ENCODE measurements at places on chromosomes 7 and 10. TPM values are rescaled to one million over a fixed set of nuclear protein-coding genes. Genes with fewer than 3 reads are reported as not detected.

GLCCI1 gene
- total RNA-seq, result 60.2 TPM

SVIL gene
- 68.4 TPM for total RNA-seq

DNA sequence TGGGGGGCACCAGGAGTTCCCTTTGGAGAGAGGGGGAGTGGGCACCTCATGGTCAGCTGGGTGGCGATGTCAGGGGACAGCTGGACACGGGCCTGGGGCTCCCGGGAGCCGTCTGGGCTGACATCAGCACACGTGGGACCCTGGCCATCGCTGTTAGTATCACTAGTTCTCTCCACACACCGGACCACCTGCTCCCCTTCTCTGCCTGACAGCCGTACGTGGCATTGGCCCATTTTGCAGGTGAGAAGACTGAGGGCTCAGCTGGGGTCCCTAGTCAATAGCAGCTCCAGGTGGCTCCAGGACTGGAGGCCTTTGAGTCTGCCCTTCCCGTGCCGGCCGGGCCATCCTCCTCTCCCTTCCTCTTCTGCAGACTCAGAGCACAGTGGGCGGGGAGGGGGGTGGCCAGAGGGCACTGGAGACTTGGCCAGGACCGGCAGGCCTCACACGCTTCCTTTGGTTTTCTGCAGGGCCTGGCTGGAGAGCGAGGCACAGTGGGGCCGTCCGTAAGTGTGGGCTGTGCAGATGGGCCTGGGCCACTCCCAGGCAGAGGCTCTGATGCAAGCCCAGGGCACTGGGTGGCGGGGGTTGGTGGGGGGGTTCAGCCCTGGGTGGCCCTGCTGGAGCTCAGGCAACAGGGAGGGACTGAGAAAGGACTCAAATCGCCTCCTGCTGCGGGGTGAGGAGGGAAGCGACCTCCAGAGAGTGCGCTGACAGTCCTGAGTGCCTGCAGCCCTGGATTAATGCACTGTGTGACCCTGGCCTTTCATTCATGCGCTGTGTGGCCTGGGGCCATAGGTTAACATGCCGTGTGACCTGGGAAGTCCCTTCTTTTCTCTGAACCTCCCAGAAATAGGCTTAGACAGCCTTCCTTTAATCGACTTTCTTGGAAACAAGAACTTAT lies 78.2 kb downstream of the MYL10 start:
- no peak for DNase-seq

DNA sequence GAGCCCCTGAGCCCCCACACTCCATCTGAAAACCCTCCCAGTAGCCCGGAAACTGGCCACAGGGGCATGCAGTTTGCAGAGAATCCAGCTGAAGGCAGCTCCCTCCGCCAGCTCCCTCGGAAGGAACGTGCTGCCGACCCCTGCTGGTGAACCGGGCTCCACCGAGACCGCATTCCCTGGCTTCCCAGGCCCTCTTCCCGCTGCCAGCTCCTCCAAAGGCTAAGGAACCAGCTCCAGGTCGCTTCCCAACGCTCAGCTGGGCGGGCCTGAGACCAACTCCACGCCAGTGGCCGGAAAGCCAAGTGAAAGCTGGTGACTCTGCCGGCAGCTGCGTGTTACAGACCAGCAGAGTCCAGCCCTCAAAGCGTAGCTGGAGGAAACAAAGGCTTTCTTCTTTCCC lies 35.8 kb downstream of the GPER1 start:
- peak; percentile 84 for DNase-seq

- DNase-seq, result no peak
These were observed 17.6 kb upstream of the PFKFB3 start for GRCh38 chr10:6185039-6185716.

All from lung (tissue), 17 donors.